NCI-H460 (cell line): ENCODE measurements at places on chromosomes 4 and X. TPM values are rescaled to one million over a fixed set of nuclear protein-coding genes. Genes with fewer than 3 reads are reported as not detected.

The MOB1B gene
- total RNA-seq, result 7.0 and 9.2 TPM in 2 replicates

The VSIG1 gene
- total RNA-seq, result not detected in 2 replicates

The USP17L24 gene
- not detected in 2 replicates for total RNA-seq

The PCDH19 gene
- total RNA-seq, result 0.05 and 0.06 TPM in 2 replicates

The CXCL3 gene
- 11.1 and 12.8 TPM in 2 replicates for total RNA-seq

The CACNA1F gene
- 0.05 TPM in 1 of 2 replicates, not detected in the other for total RNA-seq

The LUZP4 gene
- total RNA-seq, result not detected in 2 replicates

The BBS12 gene
- total RNA-seq, result 3.8 and 4.4 TPM in 2 replicates

The PLAC8 gene
- total RNA-seq, result 9.7 and 9.9 TPM in 2 replicates

The PHF8 gene
- total RNA-seq, result 16.9 and 18.1 TPM in 2 replicates

The NLRP2B gene
- not detected in 2 replicates for total RNA-seq

The CSN1S1 gene
- total RNA-seq, result not detected in 2 replicates

The AP1S2 gene
- total RNA-seq, result 27.3 and 32.2 TPM in 2 replicates

The AGA gene
- total RNA-seq, result 113 and 129 TPM in 2 replicates

The HSFX3 gene
- not detected in 2 replicates for total RNA-seq

The DHRSX gene
- total RNA-seq, result 24.7 and 28.7 TPM in 2 replicates

The AMER1 gene
- total RNA-seq, result 5.9 and 6.0 TPM in 2 replicates

The HDAC8 gene
- total RNA-seq, result 25.4 and 29.8 TPM in 2 replicates

The XAGE2 gene
- total RNA-seq, result not detected in 2 replicates

The SYTL5 gene
- total RNA-seq, result 0.05 and 0.17 TPM in 2 replicates

The HPSE gene
- total RNA-seq, result 4.4 and 4.8 TPM in 2 replicates

The ABLIM2 gene
- total RNA-seq, result 2.3 and 3.6 TPM in 2 replicates

The DOK7 gene
- 0.05 and 0.14 TPM in 2 replicates for total RNA-seq

The TAF7L gene
- not detected in 2 replicates for total RNA-seq

The GBA3 gene
- total RNA-seq, result not detected in 2 replicates

The PTCHD1 gene
- 4.0 and 4.7 TPM in 2 replicates for total RNA-seq

The KIT gene
- not detected in 2 replicates for total RNA-seq

The UGT2B17 gene
- total RNA-seq, result not detected in 2 replicates

The TEX13B gene
- not detected in 2 replicates for total RNA-seq

The ATP8A1 gene
- 6.8 and 7.9 TPM in 2 replicates for total RNA-seq

The IL21 gene
- total RNA-seq, result not detected in 2 replicates

The PNMA3 gene
- total RNA-seq, result not detected in 2 replicates

The CLDN34 gene
- total RNA-seq, result not detected in 2 replicates

The VBP1 gene
- 203 and 211 TPM in 2 replicates for total RNA-seq

The PPEF1 gene
- 1.6 and 2.6 TPM in 2 replicates for total RNA-seq
